CD4-positive, alpha-beta T cell treated with Interleukin-4 for 4 hours (primary cell): ENCODE measurements at places on chromosomes 16 and 17.

- no peak for DNase-seq
Observed at GRCh38 chr16:7992616-7993015, 597.7 kb downstream of the TMEM114 start.

- DNase-seq, result no peak
Observed at GRCh38 chr17:66455060-66455459, 152.6 kb downstream of the PRKCA start.

- no peak for DNase-seq
Observed at GRCh38 chr17:80751070-80751945, 206.7 kb downstream of the RPTOR start.

DNA sequence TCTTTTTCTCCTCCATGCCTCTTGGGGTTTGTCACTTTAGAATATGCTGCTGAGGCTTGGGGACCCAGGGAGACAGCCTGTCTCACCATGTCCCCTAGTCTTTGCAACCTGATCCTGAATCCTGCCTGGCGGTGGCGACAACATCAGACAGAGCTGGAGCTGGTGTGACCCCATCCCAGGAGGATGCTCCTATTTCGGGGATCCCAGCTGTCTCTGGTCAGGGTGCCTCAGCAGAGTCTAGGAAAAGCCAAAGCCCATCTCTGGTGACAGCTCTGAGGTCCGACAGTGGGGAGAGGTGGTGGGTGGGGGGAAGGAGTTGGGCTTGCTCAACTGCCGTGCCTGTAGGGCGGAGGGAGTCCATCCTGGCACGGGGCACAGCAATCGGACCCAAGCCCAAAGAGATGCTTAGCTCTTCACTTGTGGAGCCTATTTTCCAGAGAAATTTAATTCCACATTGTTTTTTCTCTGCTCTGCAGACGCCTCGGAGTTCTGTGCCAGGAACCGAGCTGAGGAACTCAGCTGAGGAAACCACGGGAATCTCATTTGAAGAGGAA lies 10.3 kb upstream of the TNS4 start:
- no peak for DNase-seq

DNA sequence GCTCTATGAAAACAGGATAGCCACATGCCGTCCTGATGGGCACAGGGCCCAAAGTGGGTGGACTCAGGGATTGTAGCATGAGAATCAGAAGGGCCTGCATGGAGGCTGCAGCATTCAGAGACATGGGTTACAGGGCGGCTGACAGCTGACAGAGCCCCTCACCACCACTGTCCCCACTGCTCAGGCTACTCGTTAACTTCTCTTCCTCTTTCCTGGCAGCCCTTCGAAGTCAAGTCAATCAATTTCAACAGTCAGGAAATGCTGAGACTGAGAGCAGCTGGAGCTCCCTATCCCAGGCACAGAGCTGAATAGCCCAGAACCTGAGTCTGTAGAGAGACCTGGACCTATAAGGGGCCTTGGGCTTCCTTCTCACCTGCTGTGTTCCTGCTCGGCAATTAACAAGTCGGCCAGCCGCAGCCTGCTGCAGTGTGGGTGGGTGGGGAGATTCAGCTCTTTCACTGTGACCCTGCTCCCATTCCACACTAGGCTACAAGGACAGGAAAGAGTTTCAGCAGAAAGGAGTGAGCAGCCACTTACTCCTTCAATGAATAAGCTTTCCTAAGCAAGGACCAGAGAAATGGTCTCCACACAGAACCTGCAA lies 76.9 kb downstream of the TEX14 start:
- DNase-seq, result no peak

DNA sequence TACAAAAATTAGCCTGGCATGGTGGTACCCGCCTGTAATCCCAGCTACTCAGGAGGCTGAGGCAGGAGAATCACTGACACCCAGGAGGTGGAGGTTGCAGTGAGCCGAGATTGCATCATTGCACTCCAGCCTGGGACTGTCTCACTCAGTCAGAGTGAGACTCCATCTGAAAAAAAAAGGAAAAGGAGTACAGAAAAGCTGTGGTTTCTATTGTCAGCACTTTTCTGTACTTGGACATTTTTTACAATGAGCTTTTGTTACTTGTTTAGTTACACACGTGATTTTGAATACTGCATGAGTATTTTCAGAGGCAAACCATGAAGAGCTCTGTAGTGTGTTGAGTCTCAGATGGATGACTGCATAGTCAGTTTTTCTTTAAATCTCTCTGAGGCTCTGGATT lies 26.3 kb downstream of the ZC3H18 start:
- no peak for DNase-seq

DNA sequence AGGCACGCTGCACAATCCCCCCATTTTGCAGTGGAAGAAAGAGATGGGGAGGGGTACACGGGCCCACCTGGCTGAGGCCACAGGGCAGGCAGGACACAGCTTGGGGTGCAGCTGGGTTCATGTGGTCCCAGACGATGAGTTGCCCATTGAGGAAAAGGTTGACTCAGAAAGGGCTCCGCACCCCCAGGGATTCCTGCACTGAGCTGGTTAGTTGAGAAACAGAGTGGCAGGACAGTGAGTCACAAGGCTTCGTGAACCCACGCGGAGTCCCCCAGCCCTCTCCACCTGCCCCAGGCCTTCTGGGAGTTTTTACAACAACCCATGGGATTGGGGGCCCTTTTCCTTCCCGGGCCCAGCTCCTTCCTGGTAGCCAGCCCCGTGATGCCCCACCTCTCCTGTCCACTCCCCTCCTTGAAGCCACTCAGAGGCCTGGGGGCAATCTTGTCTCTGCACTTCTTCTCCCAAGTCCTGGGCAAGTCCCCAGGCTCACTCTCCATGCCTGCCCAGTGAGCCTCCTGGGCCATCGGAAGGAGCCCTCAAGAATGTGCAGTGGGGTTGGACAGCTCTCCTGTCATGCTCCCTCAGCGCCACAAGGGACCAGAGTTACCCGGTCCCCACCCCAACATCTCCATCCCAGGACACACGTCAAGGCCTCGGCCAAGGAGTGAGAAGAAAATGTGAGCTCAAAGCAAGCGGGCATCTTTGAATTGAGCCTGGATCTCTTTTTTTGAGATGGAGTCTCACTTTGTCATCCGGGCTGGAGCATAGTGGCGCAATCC lies 251.2 kb downstream of the PARN start:
- no peak for DNase-seq

DNA sequence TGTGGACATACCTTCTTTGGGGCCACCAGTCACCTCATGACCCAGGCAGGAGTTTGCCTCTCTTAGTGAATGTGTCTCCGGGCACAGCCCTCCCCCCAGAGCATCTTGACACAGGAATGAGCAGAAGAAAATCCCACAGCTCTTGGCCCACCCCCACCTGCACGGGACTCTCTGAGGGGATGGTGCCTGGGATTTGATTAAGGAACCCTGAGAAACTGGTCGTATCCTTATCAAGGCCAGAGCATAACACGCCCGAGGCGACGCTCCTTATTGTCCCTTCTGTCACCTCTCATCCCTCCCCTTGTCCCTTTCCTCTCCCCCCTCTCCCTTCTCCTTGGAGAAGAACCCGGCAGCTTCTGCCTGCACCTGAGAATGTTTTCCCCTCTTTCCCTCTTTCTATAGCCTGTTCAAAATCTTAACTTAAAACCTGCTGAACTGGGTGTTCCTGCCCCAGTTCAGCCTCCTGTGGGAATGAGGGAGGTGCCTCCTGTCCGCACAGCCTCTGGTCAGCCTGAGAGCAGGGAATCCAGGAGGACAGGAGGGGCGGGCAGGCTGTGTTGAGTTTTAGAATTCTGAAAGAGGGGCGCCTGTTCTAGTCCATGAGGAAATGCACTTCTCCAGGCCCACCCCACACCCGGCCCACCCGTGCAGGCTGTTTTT lies 140.7 kb upstream of the PLCG2 start:
- no peak for DNase-seq

DNA sequence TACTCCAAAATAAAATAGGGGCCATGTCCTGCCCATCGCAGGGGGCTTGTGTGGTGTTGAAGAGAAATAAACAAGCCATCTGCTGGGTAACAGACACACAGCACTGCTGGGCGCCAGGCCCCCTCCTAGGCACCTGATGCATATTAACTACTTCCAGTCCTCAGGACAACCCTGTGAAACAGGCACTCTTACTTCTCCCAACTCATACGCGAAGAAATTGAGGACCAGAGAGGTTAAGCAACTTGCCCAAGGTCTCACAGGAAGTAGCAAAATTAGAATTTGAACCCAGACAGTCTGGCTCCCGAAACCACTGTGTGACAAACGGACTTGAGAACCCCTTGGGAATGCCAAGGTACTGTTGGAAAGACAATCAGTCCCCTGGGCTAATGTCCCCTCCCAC lies 2.8 kb downstream of the STX1B start:
- DNase-seq, result no peak

DNA sequence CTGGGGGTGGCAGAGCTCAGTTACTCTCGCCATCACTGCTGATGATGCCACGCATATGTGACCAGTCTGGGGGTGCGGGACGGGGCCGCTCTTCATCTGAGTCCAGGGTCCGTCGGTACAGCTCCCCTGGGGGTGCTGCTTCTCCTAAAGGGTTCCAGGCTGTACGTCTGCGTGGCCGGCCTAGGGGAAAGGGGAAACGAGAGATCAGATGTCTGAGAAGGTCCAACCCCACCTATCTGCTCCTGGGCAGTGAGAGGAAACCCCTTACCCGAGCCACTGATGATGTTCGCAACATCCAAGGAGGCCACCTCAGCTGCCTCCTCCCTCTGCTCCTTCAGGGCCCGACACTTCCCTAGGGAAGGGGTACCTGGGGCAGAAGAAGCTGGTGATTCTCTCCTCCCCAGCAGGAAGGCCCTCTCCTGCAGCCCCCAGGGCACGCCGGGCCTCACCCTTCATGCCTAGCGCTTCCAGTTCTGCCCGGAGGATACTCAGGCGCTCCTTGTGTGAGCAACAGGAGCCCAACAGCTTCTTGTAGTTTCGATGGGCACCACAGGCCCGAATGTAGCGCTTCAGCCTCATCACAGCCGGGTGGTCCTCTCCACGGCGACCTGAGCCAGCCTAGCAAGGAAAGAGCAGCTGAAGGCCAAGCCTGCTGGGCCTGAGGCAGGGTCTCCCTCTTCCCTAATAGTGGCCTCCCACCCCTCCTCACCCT lies 2.1 kb downstream of the HIRIP3 start:
- DNase-seq, result no peak

- DNase-seq, result no peak
Observed at GRCh38 chr17:40303708-40304551, 5.0 kb upstream of the RARA start.
